Foreskin keratinocyte (primary cell): ENCODE measurements at places on chromosomes 7 and 10. TPM values are rescaled to one million over a fixed set of nuclear protein-coding genes. Genes with fewer than 3 reads are reported as not detected.

GRCh38 chr10:70596110-70596798 lies 6.3 kb downstream of the PRF1 start:
- no peak for DNase-seq

GRCh38 chr10:59801171-59801570 lies 47.9 kb upstream of the MRLN start:
- DNase-seq: no peak

DNA sequence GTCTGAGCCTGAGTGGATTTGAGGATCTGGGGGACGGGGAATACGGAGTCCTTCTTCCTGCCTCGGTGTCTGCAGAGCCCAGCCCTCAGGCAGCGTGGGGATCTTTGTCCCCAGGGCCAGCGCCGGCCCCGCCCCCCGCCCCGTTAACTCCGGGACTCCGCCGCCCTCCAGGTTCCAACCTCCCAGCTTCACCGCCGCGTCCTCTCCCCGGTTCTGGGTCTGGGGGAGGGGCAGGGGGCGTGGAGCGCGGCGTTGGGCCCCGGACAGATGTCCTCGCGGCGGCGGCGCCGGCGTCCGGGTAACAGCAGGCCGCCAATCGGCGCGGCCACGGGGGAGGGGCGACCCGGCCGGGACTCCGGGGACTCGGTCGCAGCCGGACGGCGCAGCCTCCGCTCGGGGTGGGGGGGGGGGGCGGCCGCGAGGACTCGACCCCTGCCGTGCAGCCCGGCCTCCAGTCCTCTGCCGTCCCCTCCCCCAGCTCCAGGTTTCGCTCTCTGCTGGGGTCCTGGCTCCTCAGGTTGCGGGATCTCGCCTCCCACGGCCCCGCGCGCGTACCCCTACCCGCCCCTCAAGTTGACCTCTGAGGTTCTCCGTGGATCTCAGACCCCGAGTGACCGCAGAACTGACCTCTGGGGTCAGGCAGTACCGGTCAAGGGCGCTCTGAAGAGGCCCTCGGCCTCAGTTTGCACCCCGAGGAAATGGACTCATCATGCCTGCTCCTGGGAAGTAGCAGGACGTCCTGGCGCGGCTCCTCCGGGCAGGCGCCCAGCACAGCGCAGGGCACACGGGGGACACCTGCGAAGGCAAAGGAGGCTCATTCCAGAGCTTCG lies 2.3 kb upstream of the ELFN1 start:
- DNase-seq: no peak

DNA sequence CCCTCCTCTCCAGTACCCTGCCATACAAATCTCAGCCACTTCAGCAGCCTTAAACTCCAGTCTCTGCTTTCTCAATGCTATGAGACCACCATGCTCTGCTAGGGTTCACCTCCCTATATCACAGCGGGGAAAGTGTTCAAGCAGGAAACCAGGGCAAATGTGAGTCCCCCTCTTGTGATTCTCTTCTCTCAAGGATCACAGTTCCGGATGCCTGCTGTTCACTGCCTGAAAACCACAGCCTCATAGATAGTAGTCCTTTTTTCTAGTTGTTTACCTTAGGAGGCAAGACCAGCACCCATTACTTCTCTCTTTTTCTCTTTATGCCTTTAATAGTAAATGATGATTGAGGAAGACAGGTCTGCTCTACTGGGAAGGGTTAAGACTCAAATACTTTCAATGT lies 100.8 kb downstream of the SGMS1 start:
- no peak for DNase-seq

GRCh38 chr10:73907841-73908517 lies 3.0 kb upstream of the PLAU start:
- DNase-seq: peak; percentile 41

DNA sequence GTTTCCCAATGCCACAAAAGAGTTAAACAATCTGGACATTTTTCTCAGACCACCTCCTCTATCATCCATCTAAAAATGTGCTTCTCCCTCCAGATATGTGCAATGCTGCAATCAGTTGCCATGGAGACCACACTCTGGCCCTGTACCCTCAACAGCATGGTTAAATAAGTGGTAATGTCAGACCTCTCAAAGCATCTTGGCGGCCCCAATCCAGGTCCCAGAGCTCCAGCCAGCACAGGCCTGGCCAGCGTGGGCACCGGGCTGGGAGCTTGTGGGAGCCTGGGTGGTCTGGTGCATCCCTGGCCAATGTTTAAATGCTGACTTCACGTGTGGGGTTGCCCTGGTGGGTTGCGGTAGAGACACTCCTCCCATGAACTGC lies 362.9 kb upstream of the ZNF32 start:
- no peak for DNase-seq

The ZNF722 gene
- total RNA-seq: not detected in 2 replicates

The RBP3 gene
- not detected in 2 replicates for total RNA-seq

The RPEL1 gene
- total RNA-seq: not detected in 2 replicates

The FOXI2 gene
- total RNA-seq: not detected in 2 replicates

The USP6NL gene
- total RNA-seq: 12.5 and 13.1 TPM in 2 replicates
